OCI-M1 (cell line): ENCODE measurements at places on chromosomes 7 and 10.

GRCh38 chr7:142711746-142712616 is 37.3 kb upstream of the PRSS1 start:
- DNase-seq = peak; percentile 4

- no peak for DNase-seq
These were observed 29.1 kb upstream of the SDHAF3 start for GRCh38 chr7:97088364-97088763.

DNA sequence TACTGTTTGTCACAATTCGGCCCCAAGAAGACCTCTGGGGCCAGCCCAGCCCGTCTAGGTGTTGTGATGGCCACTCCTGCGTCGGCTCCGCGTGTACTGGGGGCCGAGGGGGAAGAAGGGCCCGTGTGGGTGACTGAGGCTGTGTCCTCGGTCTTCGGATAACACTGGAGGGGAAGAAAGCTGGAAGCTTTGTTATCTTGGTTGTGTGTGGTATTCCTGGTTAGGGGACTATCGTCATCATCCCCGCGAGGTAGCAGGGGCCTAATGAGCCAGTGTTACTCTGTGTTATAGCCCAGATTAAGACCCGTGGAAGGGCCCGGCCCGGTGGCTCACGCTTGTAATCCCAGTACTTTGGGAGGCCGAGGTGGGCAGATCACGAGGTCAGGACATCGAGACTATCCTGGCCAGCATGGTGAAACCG is 854 bp downstream of the MTG1 start:
- peak; percentile 74 for DNase-seq

DNA sequence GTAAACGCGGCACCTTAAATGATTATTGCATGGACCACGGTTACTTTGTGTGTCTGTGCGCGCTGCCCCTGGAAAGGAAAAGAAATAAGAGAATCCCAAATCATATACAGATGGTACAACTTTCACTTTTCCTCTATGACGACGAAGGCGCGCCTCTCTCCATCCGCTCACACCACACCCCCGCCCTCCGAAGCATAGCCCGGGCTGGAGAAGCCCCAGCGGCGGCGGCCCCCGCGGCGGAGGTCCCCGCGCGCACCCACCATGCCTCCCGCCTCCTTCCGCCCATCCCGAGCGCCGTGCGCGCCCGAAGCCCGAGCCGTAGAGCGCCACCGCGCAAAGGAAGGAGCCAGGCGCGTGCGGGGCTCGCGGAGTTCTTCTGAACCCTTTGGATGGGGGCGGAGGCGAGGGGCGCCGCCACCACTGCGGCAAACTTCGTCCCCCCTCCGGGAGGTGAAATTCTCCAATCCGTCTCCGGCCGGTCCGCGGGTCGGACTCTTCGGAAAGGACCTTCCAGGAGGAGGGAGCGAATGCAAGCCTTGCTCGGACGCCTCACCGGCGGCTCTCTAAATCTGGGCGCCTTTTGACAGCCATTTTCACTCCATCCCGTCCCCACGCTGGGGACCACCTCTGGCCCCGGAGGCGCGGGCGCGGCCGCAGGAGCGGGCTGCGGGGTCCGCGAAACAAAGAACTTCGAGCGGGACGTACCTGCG is 588 bp downstream of the GLI3 start:
- no peak for DNase-seq

GRCh38 chr7:51160411-51160810 is 156.2 kb downstream of the COBL start:
- no peak for DNase-seq

GRCh38 chr7:35894721-35895120 is 93.9 kb downstream of the SEPTIN7 start:
- peak; percentile 2 for DNase-seq

DNA sequence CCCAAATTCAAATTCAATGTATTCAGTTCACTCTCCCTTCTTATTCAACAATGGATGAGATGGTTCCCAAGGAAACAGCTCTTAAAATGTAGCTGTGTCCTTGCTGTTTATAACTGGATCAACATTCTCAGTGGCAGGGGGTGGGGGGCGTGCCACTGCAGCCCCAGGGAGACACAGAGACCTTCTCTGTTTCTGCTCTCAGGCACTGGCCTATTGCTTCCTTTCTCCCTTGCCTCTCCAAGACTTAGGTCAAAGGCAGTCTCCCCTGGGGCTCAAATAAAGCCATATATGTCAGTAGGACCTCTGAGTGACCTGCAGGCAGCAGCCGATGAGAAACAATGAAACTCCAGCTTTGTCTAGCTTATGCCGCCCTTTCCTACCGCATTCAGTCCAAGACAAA is 20.7 kb downstream of the VSTM4 start:
- no peak for DNase-seq

DNA sequence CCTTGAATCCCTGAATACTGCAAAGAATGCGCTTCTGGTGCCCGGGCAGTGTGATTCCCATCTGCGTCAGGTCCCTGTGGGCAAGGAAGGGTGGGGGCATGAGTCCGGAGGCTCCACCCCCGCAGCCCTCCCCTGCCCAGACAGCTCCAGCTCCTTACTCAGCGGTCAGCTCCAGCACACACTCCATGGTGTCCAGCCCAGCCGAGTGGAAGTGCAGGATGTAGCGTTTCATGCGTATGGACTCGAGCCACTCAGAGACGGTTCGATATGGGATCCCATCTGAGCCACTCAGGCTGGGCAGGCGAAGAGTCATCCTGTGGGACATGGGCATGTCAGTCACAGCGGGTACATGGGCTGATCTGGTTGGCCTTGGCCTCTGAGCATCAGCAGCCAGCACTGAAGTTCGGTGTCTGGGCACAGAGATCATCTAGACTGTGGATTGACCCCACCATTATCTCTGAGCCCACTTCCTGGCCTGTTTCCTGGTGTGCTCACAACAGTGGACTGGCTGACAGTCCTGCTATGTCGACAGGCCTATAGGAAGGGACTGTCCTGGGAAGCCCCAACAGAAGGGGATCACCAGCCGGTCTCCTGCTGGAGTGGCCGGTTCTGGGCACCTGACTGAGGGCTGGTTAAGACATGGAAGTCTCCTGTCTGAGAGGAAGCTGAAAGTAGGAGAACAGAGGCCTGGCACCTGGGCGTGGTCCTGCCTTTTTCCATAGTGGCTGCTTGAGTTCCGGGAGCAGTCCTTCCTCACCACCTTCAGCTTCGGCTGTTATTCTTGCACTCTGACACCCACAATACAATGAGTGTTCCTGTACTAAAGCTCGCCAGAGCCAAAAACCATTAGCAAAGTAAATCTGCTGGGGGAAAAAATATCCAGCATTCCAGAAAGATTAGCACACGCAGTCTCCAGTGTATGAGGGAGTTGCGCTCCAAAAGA is 10.6 kb downstream of the ZYX start:
- DNase-seq = no peak

GRCh38 chr10:112404617-112405016 is 30.7 kb downstream of the ACSL5 start:
- DNase-seq = no peak

- peak; percentile 91 for DNase-seq
These were observed 147.3 kb downstream of the ZNF33B start for GRCh38 chr10:42491001-42491592.

DNA sequence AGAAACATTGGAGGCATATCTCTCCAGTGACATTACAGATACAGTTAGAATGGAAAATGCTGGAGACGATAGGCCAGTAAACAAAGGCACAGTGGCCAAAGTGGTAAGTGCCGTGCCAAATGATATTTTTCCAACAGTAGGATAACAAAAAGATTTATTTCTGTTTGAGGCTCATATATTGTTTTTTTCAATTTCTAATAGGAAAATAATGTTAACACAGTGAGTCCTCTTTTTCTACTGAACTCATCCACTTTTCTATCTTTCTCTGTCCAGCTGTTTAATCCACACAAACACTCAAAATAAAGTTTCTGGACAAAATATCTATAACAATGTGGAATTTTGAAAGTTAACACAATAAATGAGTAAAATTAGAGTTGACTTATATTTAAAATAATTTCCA is 201.3 kb downstream of the SEMA3E start:
- no peak for DNase-seq

- peak; percentile 12 for DNase-seq
These were observed 18.6 kb downstream of the WDR37 start for GRCh38 chr10:1074748-1075308.

- DNase-seq = no peak
These were observed 190.1 kb upstream of the PLXDC2 start for GRCh38 chr10:19626156-19626555.

- peak; percentile 49 for DNase-seq
These were observed 31.1 kb upstream of the ABCA13 start for GRCh38 chr7:48140001-48140681.

DNA sequence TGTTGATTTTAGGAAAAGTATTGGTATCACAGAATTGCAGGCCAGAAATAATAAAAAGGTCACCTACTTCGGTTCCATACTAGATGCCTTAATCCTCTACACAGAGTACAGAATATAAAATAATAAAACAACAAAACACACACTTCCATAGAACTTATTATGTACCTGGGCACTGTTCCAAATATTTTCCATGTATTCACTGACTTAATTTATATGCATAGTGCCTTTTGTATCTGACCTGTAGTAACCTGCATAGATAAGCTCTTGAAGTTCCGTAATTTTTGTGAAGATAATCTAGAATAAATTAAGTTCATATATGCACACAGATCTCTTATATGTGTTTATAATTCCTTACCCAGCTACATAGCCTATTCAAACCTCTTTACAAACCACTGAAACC is 78.3 kb downstream of the RAPGEF5 start:
- peak; percentile 3 for DNase-seq

- no peak for DNase-seq
These were observed 220 bp upstream of the ZKSCAN5 start for GRCh38 chr7:99504281-99504602.

DNA sequence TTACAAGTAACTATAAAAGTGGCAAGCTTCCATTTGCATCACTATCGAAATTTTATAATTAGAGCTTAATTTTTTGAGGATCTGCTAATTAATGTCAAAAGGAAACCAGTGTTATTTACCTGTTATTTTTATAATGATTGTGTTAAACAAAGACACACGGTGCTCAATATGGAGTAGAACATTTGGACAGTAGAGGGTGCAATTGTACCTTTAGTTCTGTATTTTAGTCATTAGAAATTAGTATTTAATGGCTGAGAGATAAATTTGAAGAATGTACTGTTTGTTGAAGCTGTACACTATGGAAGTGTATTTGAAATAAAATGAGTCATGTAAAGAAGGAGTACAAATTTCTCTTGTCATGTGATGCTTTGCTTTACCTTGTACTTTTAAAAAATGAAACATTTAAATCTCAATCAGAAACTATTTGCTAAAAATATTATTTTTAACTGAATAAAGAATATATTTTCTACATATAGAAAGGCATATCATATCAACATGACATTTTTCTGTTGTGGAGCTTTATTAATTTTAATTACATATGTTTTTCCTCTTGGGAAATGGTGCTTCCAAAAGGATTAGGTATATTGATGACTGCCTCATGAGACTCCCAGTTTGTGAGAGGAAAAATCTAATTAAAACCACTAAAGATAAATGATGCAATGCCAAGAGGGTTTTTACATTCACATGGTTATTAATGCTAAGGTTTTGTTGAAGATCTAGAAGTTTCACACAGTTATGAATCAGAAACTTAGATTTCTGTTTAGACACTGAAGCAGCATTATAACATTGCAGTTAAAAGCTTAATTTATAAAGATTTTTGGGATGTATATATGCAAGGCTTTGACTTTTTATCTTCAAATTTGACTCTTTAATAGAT is 10.4 kb upstream of the PRKG1 start:
- DNase-seq = peak; percentile 65

DNA sequence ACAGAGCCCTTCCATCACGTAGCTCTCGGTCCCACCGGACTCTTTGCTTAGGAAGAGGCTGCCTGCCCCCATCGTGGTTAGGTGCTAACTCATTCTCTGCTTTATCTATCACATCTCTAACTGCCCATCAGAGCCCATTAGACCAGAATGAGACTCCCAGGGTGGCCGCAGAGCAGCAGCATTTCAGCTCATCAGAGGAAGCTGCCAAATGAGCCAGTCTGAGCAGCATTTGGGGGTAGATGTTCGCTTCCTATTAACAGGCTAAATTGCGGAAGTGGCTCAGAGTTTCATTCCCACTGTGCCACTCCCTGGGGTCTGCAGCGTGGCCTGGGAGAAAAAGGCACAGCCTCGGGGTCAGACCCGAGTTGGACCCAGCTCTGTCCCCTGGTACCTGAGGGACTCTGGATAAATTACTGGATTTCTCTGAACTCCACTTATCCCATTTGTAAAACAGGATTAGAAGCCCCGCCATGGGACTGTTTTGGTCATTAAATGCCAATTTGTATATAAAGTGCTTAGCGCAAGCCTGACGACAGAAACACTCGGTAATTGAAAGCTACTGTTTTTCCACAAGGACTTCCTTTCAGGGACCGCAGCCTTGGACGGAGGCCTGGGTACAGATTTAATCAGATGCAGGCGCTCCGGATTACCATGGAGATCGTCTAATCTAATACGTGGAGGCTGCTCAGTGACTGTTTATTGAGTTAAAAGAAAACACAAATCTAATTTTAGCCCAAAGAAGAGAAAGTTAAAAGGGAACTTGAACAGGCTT is 73.8 kb upstream of the PRLHR start:
- DNase-seq = peak; percentile 86

DNA sequence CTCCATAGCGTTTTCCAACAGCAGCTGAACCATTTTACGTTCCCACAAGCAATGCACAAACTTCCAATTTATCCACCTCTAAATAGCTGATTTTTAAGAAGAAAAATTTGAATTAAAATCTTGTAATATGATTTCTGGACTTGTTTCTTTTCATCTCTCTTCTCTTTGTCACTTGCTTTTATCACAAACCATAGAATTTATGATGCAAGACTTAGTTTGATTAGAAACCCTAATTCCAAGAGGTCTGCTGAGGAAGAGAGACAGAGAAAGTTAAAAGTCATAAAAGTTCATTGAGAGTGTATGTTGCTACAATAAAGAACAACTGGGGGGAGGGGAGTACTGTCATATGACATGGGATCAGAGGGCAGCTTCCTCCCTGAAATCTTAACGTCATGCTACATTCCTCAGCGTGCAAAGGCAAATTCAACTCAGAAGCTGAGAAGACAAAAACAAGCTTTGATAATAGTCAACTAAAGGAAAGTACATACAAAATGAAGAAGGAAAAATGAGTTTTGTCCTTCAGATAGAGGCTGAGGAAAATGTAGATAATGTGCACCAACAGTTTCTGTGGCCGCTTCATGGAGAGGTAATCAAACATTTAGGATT is 18.4 kb upstream of the CUBN start:
- DNase-seq = peak; percentile 49

GRCh38 chr10:16016688-16017087 is 156.4 kb upstream of the MINDY3 start:
- DNase-seq = no peak

- no peak for DNase-seq
These were observed 50.1 kb upstream of the ARL4A start for GRCh38 chr7:12637328-12637727.

- DNase-seq = no peak
These were observed 6.5 kb upstream of the CALU start for GRCh38 chr7:128732521-128733277.
